Glutamatergic neuron (in vitro differentiated cells): ENCODE measurements at places on chromosomes 3 and 15.
A peak's percentile ranks its signal among the peaks of the same experiment; 100 is the strongest.

- no peak for DNase-seq
Measured at GRCh38 chr3:117853923-117854668, 1144.5 kb downstream of the TUSC7 start.

GRCh38 chr3:154864947-154865346 is 215.2 kb upstream of the MME start:
- no peak for DNase-seq

DNA sequence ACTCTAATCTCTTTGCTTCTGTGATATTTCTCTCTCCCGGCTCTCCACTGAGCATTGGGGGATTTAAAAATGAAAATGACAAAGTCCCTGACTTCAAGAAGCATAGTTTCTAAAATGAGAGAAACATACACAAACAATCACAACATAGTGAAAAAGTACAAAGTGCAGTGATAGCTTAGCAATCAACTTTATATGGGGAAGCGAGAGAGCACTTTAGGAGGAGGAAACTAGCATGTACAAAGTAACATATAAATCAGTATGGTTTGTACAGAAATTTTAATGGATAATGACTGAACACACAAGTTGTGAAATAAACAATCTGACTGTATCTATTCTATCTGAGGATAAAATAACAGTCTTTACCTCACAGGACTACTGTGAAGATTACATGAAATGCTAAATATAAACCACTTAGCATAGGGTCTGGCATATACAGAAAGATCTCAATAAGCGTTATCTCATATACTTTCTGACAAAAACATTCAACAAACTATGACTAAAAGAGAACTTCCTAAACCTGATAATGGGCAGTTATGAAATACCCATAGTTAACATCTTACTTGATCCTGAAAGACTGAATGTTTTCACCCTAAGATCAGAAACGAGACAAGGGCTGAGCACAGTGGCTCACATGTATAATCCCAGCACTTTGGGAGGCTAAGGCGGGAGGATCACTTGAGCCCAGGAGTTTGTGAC is 61.2 kb downstream of the PEAK1 start:
- DNase-seq = no peak

GRCh38 chr3:193446965-193447602 is 68.5 kb upstream of the ATP13A5 start:
- no peak for DNase-seq

DNA sequence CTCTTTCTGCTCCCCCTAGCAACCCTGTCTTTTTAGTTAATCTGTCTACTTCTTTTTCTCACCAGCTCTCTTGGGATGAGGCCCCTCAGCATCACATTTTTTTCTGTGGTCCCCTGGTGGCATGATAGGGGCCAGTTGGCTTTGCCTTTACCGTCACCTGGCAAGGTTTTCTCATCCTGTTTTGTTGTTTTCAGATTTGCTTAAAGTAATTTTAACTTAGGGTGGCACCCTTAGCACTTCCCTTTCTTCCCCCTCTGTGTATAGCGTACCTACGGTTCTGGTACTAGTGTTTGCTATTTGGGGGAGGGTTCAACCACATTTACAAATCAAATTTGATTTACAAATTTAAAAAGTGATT is 35.6 kb downstream of the PDCD6IP start:
- no peak for DNase-seq

GRCh38 chr15:69869291-69869690 is 228.4 kb downstream of the TLE3 start:
- DNase-seq = no peak

- DNase-seq = no peak
Measured at GRCh38 chr3:196774191-196774820, 34.6 kb downstream of the PAK2 start.

- no peak for DNase-seq
Measured at GRCh38 chr3:25558796-25559195, 105.9 kb downstream of the TOP2B start.

GRCh38 chr3:60992395-60992794 is 258.9 kb downstream of the FHIT start:
- no peak for DNase-seq

- DNase-seq = no peak
Measured at GRCh38 chr15:60477916-60478565, 901 bp downstream of the ICE2 start.

DNA sequence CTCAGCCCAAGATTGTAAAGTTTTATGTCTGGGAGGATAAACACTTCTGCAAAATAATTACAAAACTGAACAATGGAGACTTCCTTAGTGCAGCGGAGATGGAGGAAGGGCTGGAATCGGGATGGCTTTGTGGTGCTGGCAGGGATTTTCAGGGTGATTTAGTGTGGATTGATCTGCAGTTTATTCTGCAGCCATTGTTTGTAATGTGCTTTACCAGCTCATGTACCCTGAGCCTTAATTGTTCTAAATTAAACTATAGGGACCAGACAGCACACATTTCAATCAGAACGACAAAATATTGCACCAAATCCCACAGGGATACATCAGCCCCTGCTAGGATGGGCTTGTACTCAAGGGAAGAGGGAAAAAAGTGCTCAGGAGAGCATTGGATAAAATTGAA is 103.2 kb upstream of the ONECUT1 start:
- no peak for DNase-seq

GRCh38 chr15:38531509-38531908 is 33.1 kb downstream of the RASGRP1 start:
- no peak for DNase-seq

GRCh38 chr3:16168211-16168610 is 6.3 kb upstream of the GALNT15 start:
- no peak for DNase-seq

GRCh38 chr3:10248984-10249748 is 907 bp downstream of the TATDN2 start:
- peak; percentile 30 for DNase-seq

DNA sequence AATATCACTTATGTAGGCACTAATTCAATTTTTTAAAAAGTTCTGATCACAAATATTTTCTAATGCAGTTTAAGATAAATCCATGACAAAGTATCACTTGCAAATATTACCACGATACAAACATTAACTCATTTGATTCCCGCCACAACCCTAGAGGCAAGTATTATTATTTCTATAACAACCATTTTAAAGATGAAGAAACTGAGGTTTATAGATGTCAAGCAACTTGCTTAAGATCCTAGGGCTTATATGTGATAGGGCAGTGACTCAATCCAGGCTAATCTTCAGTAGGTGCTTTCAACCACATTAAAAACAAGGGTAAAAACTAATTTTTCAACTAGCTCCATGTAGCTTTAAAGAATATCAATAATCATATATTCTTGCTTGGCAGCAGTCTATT is 1.7 kb downstream of the DYNC1LI1 start:
- DNase-seq = no peak
